GM04504 (cell line): ENCODE measurements at places on chromosomes 1 and 21.

DNA sequence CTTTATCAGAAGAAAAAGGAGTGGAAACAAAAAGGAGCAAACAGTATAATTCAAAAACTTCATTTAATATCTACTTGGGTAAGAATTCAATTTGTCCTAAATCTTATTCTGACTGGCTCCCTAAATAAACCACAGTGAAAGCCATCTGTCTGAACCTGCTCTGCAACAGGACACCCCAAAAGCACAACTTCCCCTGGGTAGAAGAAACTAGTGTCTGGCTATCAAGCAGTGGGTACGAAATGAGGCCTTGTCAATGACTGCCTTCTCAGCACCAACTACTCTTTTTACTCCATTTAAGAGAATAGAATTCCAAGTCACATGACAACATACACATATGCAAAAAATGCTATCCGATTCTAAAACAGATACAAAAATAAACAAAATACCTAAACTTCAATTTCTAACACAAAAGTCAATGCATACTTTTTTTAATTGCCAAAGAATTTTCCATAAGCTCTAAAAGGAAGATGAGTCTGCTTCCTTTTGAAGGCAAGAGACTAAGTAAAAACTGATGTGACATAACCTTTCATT lies 206.8 kb downstream of the SLC45A1 start:
- no peak for DNase-seq

GRCh38 chr21:35528116-35529042 lies 479.3 kb upstream of the RUNX1 start:
- DNase-seq: no peak

GRCh38 chr1:80675454-80675853 lies 1125.3 kb upstream of the ADGRL2 start:
- no peak for DNase-seq

- DNase-seq: peak; percentile 87
Observed at GRCh38 chr1:91736715-91737615, 149.0 kb downstream of the TGFBR3 start.

DNA sequence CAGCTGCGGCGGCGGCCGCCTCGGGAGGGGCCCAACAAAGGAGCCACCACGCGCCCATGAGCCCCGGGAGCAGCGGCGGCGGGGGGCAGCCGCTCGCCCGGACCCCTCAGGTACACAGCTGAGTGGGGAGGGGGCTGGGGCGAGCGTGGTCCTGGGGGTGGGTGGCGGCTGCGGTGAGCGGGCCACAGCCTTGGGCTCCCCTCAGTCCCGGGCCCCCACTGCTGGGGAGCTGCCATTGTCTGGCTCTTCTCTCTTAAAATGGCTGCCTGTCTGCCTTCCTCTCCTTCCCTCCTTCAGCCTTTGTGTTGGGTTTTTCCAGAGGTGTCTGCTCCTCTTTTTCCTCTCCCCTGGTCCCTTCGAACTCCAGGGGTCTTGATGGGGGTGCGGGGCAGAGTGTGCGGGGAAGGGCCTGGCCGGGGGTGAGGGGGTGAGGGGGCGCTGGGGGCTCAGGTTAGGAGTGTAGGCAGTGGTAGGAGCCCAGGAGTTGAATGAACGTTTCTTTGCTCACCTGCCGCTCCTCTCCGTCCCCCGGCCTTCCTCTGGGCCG lies 1.7 kb downstream of the ARID1A start:
- DNase-seq: no peak

GRCh38 chr21:29018540-29018939 lies 609 bp downstream of the RWDD2B start:
- DNase-seq: no peak

GRCh38 chr1:207633226-207633625 lies 11.7 kb upstream of the CR1L start:
- DNase-seq: no peak

DNA sequence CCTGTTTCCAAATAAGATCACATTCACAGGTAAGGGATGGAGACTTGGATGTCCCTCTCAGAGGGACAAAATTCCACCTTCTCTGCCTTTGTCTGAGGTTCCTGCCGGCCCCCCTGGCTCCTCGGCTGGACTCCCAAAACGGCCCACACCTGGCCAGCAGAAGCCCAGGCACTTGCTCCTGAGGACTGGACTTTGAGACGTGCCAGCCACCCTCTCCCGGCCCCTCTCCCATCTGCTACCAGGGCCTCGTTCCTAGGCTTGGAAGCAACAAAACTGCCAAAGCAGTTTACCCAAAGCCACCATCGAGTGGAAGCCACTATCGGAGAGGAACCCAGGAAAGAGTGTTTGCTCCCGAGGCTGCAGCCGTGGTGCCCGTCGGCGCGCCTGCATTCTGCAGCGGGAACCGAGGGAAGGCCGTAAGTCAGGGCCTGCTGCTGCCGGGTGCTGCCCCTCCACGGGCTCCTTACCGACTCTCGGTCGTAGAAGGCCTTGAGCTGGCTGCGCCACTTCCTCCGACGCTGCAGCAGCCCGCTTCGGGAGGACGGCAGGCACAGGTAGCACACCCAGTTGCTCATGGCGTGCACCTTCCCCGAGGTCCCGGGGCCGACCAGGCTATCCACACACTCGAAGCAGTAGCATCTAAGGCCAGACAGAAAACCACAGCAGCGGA lies 3.5 kb downstream of the DNMT3L start:
- DNase-seq: no peak

DNA sequence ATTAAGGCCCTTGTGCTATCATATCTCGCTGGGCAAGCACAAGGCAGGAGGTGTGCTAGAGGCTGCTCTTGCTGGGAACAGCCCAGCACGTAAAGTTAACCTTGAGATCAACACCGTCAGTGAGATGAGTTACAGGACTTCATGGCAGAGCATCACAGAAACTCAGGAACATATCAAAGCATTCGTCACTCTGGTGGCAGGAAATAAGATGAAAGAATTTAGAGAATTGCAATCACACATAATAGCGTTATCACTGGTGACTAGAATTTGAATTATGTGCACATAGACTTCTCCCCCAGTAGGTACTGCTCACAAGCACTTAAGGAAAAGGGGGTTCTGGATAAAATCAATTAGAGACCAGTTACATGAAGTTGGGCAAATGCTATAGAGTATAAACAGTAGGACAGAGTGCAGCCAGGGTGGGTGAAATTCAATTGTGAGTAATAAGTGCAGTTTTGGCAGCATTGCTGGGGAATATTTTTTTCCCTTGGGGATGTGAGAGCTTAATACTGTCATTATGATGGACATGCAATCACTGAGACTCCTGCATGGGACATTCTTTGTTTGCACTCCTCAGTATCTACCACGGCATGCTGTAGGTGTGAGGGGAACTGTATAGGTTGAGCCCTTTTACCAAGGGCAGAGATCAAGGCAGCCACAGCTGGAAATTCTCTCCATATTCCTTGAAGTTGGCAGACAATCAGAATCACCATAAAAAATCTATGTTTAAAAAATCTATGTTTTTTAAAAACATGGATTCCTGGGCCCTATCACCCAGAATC lies 44.2 kb upstream of the ARHGAP29 start:
- DNase-seq: no peak

GRCh38 chr1:156767879-156768604 lies 707 bp downstream of the PRCC start:
- no peak for DNase-seq

DNA sequence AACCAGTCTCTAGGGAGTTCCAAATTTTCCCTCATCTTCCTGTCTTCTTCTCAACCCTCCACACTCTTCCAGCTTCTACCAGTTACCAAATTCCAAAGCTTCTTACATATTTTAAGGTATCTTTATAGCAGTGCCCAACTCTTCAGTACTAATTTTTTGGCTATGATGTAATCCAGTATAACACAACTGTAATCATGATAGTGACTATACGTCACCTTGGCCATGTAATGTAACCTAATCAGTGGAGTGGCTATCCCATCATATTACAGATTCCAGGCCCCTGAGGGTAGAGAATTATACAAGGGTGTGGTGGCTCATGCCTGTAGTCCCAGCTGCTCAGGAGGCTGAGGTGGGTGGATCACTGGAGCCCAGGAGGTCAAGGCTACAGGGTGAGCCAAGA lies 143.2 kb downstream of the CLEC20A start:
- no peak for DNase-seq
